ENCODE measurements at places on chromosomes 16 and 17. TPM values are rescaled to one million over a fixed set of nuclear protein-coding genes. Genes with fewer than 3 reads are reported as not detected.

Gene KIF18B
- total RNA-seq, result 22.7 TPM

Gene KRT26
- total RNA-seq, result not detected

Gene FOXJ1
- 0.23 TPM for total RNA-seq

Gene CCDC182
- not detected for total RNA-seq

Gene CRHR1
- total RNA-seq, result not detected

Gene ABCA10
- total RNA-seq, result not detected

Gene PITPNM3
- total RNA-seq, result 9.1 TPM

Gene CLEC3A
- not detected for total RNA-seq

Gene ZNF652
- total RNA-seq, result 6.0 TPM

Gene P2RX1
- not detected for total RNA-seq

Gene NPIPA2
- total RNA-seq, result not detected

Gene MATCAP1
- 9.2 TPM for total RNA-seq

Gene SLC2A4
- total RNA-seq, result 0.08 TPM

Gene KRTAP9-1
- not detected for total RNA-seq

All from hair follicular keratinocyte (primary cell).